ENCODE measurements at places on chromosomes 6 and 20. TPM values are rescaled to one million over a fixed set of nuclear protein-coding genes. Genes with fewer than 3 reads are reported as not detected.
A peak's percentile ranks its signal among the peaks of the same experiment; 100 is the strongest.

Gene RHAG
- total RNA-seq: 0.35 TPM

Gene CST4
- not detected for total RNA-seq

Gene PREX1
- 17.3 TPM for total RNA-seq

Gene TSPO2
- 0.22 TPM for total RNA-seq

Gene SLC22A16
- 0.22 TPM for total RNA-seq

Gene PAK5
- 0.04 TPM for total RNA-seq

Gene GNRH2
- total RNA-seq: 0.13 TPM

- no peaks in the 10 kb centered on the region for H3K36me3 ChIP-seq
- peaks cover 18% of the 10 kb centered on the region for H3K4me1 ChIP-seq
- H3K4me3 ChIP-seq: no peak overlapping the region
- no peak overlapping the region for H3K27ac ChIP-seq
- no peak for DNase-seq
- no peaks in the 10 kb centered on the region for H3K27me3 ChIP-seq
Measured at GRCh38 chr6:144263786-144264185, 21.3 kb upstream of the UTRN start.

GRCh38 chr6:13358511-13358910 lies 30.2 kb upstream of the TBC1D7 start:
- peaks cover 21% of the 10 kb centered on the region for H3K4me1 ChIP-seq
- no peak overlapping the region for H3K27ac ChIP-seq
- H3K27me3 ChIP-seq: no peaks in the 10 kb centered on the region
- H3K36me3 ChIP-seq: no peaks in the 10 kb centered on the region

- H3K36me3 ChIP-seq: no peaks in the 10 kb centered on the region
- no peaks in the 10 kb centered on the region for H3K27me3 ChIP-seq
- no peak for DNase-seq
- H3K4me1 ChIP-seq: no peaks in the 10 kb centered on the region
Measured at GRCh38 chr6:81863123-81863522, 110.6 kb upstream of the TENT5A start.

- H3K4me1 ChIP-seq: no peaks in the 10 kb centered on the region
- no peaks in the 10 kb centered on the region for H3K27me3 ChIP-seq
- no peak for DNase-seq
- H3K27ac ChIP-seq: no peak overlapping the region
Measured at GRCh38 chr6:132210886-132211563, 190.2 kb downstream of the MOXD1 start.

DNA sequence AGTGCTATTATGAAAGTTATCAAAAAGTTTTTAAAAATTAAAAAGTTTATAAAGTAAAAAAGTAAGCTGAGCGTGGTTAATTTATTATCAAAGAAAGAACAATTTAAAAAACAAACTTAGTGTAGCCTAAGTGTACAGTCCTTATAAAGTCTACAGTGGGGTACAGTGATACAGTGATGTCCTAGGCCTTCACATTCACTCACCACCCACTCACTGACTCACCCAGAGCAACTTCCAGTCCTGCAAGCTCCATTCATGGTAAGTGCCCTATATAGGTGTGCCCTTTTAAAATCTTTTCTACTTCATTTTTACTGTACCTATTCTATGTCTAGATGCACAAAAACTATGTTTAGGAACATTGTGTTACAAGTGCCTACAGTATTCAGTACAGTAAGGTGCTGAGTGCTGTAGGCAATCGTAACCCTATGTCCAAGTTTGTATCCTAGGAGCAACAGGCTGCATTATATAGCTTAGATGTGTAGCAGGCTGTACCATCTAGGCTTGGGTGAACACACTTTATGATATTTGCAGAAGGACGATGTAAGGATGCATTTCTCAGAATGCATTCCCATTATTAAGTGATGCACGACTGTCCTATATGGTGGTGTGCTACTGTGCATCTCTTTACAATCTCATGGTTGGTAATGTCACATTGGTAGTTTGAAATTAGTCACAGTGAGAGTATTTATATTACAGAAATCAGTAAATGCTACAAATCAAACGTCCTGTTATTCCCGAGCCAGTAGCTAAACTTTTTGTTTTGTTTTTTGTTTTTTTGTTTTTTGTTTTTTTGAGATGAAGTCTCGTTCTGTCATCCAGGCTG lies 158.3 kb downstream of the GMPR start:
- peaks cover 11% of the 10 kb centered on the region for H3K4me1 ChIP-seq
- H3K4me3 ChIP-seq: no peak overlapping the region
- H3K27me3 ChIP-seq: no peaks in the 10 kb centered on the region
- no peak overlapping the region for H3K27ac ChIP-seq
- no peak for DNase-seq

- no peak overlapping the region for H3K27ac ChIP-seq
- no peak overlapping the region for H3K4me3 ChIP-seq
- H3K27me3 ChIP-seq: no peaks in the 10 kb centered on the region
- no peak for DNase-seq
- no peaks in the 10 kb centered on the region for H3K36me3 ChIP-seq
Measured at GRCh38 chr20:18372296-18372695, 84.0 kb downstream of the ZNF133 start.

- peak overlapping the region; percentile 16 for H3K27ac ChIP-seq
- H3K4me3 ChIP-seq: no peak overlapping the region
- H3K4me1 ChIP-seq: peaks cover 3% of the 10 kb centered on the region
- DNase-seq: peak; percentile 85
Measured at GRCh38 chr20:55140631-55141030, 665.2 kb downstream of the DOK5 start.

DNA sequence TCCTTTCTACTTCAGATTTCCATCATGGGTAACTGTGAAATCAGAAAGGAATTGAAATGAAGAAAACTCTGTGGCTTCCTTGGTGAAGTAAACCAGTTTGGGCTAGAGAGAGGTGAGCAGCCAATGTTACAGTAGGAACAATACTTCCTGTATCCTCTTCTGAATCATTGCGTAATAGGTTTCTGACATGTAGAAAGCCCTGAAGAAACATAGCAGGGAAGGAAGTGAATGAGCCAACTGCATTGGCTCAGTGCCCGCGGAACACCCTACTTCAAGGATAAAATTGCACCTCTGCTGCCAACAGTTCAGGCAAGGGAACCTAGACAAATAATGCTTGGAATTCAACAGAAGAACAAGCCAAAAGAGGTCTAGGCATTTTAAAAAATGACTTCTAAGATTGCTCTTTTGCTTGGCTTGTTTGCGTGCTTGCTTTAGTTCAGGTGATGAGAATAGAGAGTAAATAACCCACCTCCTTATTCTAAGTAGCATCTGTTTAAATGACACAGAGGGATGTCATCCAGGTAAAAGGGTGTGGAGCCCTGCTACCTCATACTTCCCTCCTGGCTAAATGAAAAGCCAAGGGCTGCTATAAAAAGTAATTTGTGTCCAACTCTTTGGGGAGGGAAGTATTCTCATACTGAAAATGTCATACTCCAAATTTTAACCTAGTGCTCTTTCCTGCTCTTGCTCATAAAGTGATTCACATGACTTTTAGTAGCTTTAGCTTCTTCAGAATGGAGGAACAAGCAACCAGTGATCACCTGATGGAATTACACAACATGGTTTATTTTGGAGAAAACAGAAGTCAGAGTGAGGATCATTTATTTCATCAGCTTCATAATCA lies 30.0 kb upstream of the AKIRIN2 start:
- no peak overlapping the region for H3K4me3 ChIP-seq
- peaks cover 14% of the 10 kb centered on the region for H3K4me1 ChIP-seq
- DNase-seq: peak; percentile 87
- H3K27ac ChIP-seq: peak overlapping the region; percentile 79
- no peaks in the 10 kb centered on the region for H3K27me3 ChIP-seq

- H3K27me3 ChIP-seq: no peaks in the 10 kb centered on the region
- no peak overlapping the region for H3K4me3 ChIP-seq
- H3K27ac ChIP-seq: no peak overlapping the region
Measured at GRCh38 chr20:4507288-4507719, 214.4 kb upstream of the PRND start.

GRCh38 chr6:33894438-33894837 lies 90.6 kb upstream of the MLN start:
- peaks cover 26% of the 10 kb centered on the region for H3K27me3 ChIP-seq
- H3K4me1 ChIP-seq: no peaks in the 10 kb centered on the region
- no peaks in the 10 kb centered on the region for H3K36me3 ChIP-seq
- DNase-seq: no peak
- no peak overlapping the region for H3K4me3 ChIP-seq
- no peak overlapping the region for H3K27ac ChIP-seq

GRCh38 chr20:34216382-34216742 lies 24.9 kb upstream of the ASIP start:
- H3K27ac ChIP-seq: no peak overlapping the region
- DNase-seq: no peak
- no peaks in the 10 kb centered on the region for H3K4me1 ChIP-seq
- H3K36me3 ChIP-seq: no peaks in the 10 kb centered on the region

DNA sequence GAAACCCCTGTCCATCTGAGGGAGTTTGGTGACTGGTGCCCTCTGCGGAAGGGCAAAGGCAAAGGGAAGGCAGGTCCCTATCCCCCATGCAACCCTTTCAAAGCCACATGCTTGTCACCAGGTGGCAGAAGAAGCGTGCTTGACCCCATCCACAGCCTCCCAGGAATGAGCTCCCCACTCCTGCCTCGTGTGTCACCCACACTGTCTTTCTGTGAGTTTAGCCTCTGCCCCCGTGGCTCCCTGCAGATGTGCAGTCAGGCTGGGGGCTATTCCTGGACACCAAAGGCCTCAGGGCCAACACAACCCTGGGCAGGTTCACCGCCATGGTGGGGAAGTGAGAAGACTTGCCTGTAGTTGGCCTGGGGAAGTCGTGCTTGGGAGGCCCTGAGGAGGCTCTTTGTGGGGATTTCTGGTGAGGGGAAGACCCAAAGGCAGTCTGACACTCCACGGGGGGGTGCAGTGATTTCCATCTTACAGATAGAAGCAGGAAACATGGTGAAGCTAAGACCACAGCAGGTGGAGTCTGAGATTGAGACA lies 16.6 kb upstream of the PCMTD2 start:
- H3K4me3 ChIP-seq: no peak overlapping the region
- DNase-seq: no peak
- no peak overlapping the region for H3K27ac ChIP-seq
- H3K36me3 ChIP-seq: no peaks in the 10 kb centered on the region

GRCh38 chr6:19643287-19643686 lies 193.9 kb upstream of the ID4 start:
- no peaks in the 10 kb centered on the region for H3K36me3 ChIP-seq
- H3K4me3 ChIP-seq: no peak overlapping the region
- no peak overlapping the region for H3K27ac ChIP-seq
- no peaks in the 10 kb centered on the region for H3K27me3 ChIP-seq

DNA sequence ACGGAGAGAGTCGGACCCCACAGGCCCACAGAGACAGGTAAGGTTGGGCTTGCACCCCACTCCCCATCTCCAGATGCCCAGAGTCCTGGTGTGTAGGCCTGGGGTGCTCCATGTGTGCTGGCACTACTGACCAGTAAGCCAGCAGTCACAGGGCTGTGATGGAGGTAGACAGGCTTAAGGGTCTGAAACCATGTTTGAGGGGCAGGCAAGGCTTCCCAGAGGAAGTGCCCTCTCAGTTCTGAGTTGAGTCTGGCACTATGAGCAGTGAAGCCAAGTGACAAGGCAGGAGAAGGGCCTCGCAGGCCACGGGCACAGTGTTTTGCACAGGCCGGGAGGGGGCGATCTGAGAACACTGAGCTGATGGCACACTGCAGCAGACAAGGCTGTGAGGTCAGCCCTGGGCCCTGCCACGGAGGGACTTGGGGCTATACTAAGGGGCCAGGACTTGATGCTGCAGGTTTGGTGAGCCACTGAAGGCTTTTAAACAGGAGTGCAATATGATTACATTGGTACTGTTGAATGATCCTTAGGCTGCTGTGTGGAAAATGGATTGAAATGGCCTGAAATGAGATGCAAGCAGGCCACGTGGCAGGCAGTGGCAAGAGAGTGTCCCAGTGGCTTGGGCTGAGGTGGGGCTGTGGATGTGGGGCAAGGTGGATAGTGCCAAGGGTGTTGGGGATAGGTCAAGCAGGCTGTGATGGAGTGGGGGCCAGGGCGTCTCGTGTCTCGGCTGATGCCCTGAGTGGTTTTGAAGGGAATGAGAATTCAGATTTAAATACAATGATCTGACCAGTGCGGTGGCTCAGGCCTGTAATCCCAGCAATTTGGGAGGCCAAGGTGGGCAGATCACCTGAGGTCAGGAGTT lies 20.3 kb downstream of the TTBK1 start:
- no peak overlapping the region for H3K4me3 ChIP-seq
- H3K4me1 ChIP-seq: peaks cover 8% of the 10 kb centered on the region
- no peaks in the 10 kb centered on the region for H3K27me3 ChIP-seq
- no peak overlapping the region for H3K27ac ChIP-seq
- no peaks in the 10 kb centered on the region for H3K36me3 ChIP-seq

GRCh38 chr6:3610206-3610605 lies 141.3 kb downstream of the PXDC1 start:
- no peaks in the 10 kb centered on the region for H3K36me3 ChIP-seq
- H3K4me1 ChIP-seq: peaks cover 24% of the 10 kb centered on the region
- H3K4me3 ChIP-seq: no peak overlapping the region
- DNase-seq: no peak
- H3K27ac ChIP-seq: no peak overlapping the region

DNA sequence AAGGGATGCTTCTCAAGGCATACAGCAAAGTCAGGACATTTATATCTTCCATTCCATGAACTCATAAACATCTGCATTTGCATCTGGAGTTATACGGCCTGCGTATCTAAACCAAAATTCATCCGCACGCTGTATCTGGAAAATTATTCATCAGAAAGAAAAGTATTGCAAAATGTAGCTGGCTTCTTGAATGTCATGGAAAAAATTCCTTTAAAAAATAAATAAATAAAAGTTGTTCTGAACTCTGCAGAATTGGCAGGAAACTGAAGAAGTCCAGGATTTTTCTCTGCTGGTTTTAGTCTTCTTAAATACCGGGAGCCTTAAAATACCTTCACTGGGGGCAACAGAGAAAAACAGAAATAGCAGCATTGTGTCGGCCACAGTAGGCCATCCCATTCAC lies 23.7 kb upstream of the FOXF2 start:
- H3K4me3 ChIP-seq: no peak overlapping the region
- peaks cover 8% of the 10 kb centered on the region for H3K4me1 ChIP-seq
- H3K27ac ChIP-seq: peak overlapping the region; percentile 64
- H3K27me3 ChIP-seq: peaks cover 15% of the 10 kb centered on the region

GRCh38 chr6:83073615-83074014 lies 6.1 kb downstream of the DOP1A start:
- H3K4me3 ChIP-seq: no peak overlapping the region
- no peaks in the 10 kb centered on the region for H3K27me3 ChIP-seq
- no peaks in the 10 kb centered on the region for H3K36me3 ChIP-seq
- H3K4me1 ChIP-seq: no peaks in the 10 kb centered on the region
- H3K27ac ChIP-seq: no peak overlapping the region

All from muscle of leg (tissue), 16 donors.